ENCODE measurements at places on chromosomes 3 and 15. TPM values are rescaled to one million over a fixed set of nuclear protein-coding genes. Genes with fewer than 3 reads are reported as not detected.

RNF123 gene
- 36.9 TPM for total RNA-seq

HCLS1 gene
- total RNA-seq, result 0.20 TPM

PIGZ gene
- 3.1 TPM for total RNA-seq

CEP97 gene
- total RNA-seq, result 16.2 TPM

VPS18 gene
- total RNA-seq, result 52.7 TPM

RETNLB gene
- total RNA-seq, result not detected

MITF gene
- 109 TPM for total RNA-seq

IL17RD gene
- 2.8 TPM for total RNA-seq

GPR15 gene
- not detected for total RNA-seq

ARHGEF26 gene
- 0.80 TPM for total RNA-seq

GOLGA6L7 gene
- total RNA-seq, result not detected

ERICH6 gene
- not detected for total RNA-seq

ST3GAL6 gene
- total RNA-seq, result 1.4 TPM

CYP1A1 gene
- not detected for total RNA-seq

LSMEM2 gene
- not detected for total RNA-seq

MRPL46 gene
- total RNA-seq, result 19.4 TPM

KLHL6 gene
- total RNA-seq, result not detected

PRSS50 gene
- not detected for total RNA-seq

AGTR1 gene
- total RNA-seq, result not detected

ARPP21 gene
- total RNA-seq, result not detected

PAQR5 gene
- total RNA-seq, result 8.9 TPM

ACSBG1 gene
- not detected for total RNA-seq

EIF2A gene
- 148 TPM for total RNA-seq

RTP1 gene
- total RNA-seq, result not detected

DUOX2 gene
- total RNA-seq, result 0.05 TPM

MELTF gene
- 12.9 TPM for total RNA-seq

PRTG gene
- 19.0 TPM for total RNA-seq

ERC2 gene
- total RNA-seq, result 6.2 TPM

SYNPR gene
- total RNA-seq, result not detected

THPO gene
- 0.35 TPM for total RNA-seq

NR2F2 gene
- 6.1 TPM for total RNA-seq

MOBP gene
- total RNA-seq, result not detected

ZNF502 gene
- total RNA-seq, result 7.2 TPM

ACTRT3 gene
- total RNA-seq, result 12.3 TPM

CHRNA7 gene
- 0.52 TPM for total RNA-seq

ZNF660 gene
- total RNA-seq, result 1.4 TPM

SCN11A gene
- total RNA-seq, result under 0.01 TPM

MAPK6 gene
- 55.4 TPM for total RNA-seq

VGLL3 gene
- total RNA-seq, result 16.0 TPM

IL16 gene
- 0.69 TPM for total RNA-seq

PRC1 gene
- total RNA-seq, result 18.4 TPM

MCTP2 gene
- 14.8 TPM for total RNA-seq

ADPRH gene
- 7.8 TPM for total RNA-seq

IL17RC gene
- total RNA-seq, result 18.9 TPM

GASK1A gene
- total RNA-seq, result 0.87 TPM

SH3BP5 gene
- 12.9 TPM for total RNA-seq

PLD1 gene
- 20.4 TPM for total RNA-seq

HACD2 gene
- total RNA-seq, result 70.6 TPM

RASA2 gene
- 21.0 TPM for total RNA-seq

HIGD2B gene
- total RNA-seq, result 0.15 TPM

TMEM40 gene
- 0.10 TPM for total RNA-seq

RASGRF1 gene
- not detected for total RNA-seq

AGBL1 gene
- not detected for total RNA-seq

Data from renal cortical epithelial cell (primary cell).